Stimulated activated CD4-positive, alpha-beta T cell treated with anti-CD3 and anti-CD28 coated beads, TNF-alpha, amount 100 ng/mL, for 1 hour (primary cell): ENCODE measurements at places on chromosomes 11 and 22.

GRCh38 chr11:44565953-44566949 lies 788 bp downstream of the CD82 start:
- no peak for DNase-seq

GRCh38 chr11:61732705-61733104 lies 19.7 kb upstream of the MYRF start:
- DNase-seq, result no peak

DNA sequence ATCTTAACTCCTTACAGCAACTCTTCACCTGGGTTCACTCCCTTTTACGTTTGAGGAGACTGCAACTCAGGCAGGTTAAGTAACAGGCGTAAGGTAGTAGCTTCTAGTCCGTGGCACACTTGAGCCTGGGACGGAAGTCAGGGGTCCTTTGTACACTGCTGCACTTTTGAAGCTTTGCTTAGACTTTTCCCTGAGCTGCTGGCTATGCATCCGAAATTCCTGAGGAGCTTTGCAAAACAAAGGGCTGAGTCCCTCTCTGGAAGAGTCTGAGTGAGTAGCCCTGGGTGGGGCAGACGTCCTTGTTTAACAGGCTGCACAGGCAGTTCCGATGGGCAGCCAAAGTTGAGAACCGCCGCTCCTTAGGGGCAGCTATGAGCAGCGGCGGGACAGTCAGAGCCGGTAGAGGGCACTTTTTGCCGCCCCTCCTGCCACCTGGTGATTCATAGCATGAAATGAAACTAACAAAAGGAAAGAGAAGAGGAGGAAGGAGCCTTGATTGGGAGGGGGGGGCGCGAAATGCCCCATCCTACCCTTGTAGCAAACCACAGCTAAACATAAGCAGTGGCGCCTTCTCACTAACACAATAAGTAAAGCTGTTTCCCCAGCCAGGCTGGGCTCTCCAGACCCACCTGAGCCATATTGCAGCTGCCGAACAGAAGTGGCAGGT lies 1.4 kb downstream of the TMEM109 start:
- DNase-seq, result peak; percentile 26

DNA sequence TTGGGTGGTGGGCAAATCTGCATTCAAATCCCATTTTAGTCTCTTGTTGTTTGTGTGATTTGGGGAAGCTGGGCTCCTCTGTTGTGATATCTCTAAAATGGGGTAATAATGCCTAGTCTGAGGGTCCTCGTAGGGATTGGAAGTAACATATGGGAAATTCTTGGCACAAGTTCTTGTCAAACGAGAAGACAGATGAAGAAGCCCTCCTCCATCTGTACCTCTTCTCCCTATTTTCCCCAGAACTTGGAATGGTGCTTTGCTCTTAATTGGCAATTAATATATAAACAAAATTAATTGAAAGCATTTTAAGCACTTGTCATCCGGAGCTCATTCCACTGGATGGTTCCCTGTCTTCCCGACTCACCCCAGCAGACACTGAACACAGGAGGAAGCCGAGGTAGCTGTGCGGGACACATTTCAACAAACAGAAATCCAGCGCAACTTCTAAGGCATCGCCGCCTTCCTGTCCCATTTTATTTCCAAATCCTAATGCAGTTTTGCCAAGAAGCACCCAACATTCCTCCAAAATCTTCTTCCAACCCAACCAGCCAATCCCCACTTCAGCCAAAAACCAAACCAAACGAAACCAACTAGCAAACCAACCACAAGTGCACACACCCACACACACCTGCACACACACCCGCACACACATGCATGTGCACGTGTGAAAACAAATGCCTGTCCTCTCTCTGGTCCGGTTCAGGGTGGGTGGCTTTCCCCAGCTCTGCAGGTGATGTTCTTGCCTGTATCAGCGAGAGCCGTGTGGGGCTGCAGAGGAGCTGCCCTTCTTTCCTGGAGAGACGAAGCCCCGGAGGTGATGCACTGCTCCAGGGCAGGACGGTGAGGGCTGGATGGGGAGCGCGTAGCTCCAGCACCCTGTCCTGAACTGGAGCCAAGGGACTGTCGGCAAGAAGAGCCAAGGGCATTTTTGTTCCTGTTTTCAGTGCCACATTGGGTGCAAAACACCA lies 100.8 kb upstream of the B3GAT1 start:
- no peak for DNase-seq

- DNase-seq, result no peak
Measured at GRCh38 chr22:46064966-46065666, 85.2 kb upstream of the PPARA start.

DNA sequence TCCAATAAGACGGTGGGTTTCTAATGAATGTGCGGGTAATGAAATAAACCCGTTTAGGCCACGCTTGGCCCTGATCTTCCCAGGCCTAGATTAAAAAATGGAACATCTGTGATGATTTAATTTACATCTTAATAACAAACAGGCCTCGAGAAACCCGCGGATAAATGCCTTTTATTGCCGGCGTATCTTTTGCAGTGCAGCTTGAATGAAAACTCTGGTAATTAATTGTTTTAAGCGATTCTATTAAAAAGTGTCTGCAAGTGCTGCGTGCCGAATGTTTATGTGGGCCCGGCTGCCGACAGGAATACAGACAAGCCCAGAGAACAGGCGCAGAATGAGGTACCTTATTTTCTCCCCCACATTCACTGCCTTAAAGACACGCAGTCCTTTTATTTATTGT lies 420.7 kb downstream of the MN1 start:
- no peak for DNase-seq

- no peak for DNase-seq
Measured at GRCh38 chr11:100925935-100926334, 203.7 kb downstream of the PGR start.

DNA sequence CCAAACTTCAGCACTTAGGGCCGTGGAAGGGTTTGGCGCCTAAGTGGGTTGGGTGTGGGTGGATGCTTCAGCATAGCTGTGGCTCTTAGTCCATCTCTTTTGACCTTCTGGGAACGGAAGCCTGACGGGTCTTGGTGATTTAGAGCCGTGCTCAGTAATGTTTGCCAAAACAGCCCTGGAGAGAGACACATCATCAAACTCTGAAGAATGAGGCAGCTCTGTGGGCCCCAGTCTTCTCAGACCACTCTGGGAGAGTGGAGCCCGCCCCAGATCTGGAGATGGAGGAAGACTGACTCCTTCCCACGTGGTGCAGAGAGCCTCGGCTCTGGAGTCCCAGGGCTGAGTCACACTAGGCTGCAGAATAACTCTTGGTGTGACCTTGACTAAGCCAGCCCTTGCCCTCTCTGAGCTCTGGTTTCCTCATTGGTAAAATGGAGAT lies 168.9 kb downstream of the C11orf91 start:
- no peak for DNase-seq

GRCh38 chr22:29772170-29772641 lies 5.0 kb downstream of the UQCR10 start:
- DNase-seq, result no peak

DNA sequence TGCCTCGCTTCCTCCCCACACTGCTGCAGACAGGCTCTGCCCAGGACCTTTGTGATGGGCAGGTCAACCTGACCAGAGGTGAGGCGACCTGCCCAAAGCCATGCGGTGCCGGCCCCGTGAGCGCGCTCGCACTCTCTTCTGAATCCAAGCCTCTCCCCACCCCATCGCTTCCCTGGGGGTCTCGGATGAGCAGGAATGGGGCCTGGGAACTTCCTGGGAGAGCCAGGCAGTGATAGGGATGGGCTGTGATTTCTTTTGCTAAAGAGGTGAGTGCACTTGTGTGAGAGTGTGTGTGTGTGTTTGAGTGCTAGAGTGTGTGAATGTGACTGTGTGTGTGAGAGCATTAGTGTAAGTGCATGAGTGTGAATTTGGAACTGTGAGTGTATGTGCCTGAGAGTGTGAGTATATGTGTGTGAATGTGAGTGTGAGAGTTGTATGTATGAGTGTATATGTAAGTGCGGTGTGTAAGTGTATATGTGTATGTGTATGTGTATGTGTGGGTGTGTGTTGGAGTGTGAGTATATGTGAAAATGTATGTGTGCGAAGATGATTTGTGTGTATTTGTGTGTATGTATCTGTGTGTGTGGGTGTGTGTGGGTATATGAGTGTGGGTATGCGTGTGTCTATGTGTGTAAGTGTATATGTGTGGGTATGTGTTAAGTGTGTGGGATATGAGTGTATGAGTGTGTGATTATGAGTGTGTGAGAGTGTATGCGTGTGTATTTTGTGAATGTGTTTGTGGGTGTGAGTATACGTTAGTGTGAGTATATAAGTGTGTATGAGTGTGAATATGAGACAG lies 11.7 kb upstream of the LRRC10B start:
- no peak for DNase-seq

DNA sequence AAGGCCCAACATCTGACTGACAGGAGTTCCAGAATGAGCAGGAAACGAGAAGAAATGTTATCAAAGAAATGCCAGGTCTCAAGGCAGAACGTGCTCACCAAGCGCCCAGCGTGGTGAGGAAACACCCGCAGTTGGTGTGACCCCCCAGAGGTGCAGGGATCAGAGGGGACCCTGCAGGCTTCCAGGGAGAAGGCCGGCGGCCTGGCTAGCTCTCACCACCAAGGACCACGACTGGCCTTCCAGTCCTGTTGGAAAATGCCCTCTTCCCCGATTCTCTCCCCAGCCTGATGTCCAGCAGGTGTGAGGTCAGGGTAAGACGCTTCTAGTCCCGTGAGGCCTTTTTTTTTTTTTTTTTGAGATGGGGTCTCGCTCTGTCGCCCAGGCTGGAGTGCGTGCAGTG lies 189.1 kb downstream of the IGLL1 start:
- no peak for DNase-seq

DNA sequence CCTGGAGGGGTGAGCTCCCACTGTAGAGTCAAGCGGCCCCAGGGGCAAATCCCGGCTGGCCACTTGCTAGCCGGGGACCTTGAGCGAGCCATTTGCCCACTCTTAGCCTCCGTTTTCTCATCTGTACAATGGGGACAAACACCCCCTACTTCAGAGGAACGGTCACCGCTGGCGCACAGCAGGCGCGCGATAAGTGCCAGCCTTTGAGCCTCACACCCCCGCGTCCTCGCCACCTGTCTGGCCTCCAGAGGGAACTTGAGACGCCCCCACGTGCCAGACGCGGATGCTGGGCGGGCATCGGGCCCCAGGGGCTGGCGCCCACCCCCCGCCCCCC lies 72.6 kb upstream of the TCF20 start:
- DNase-seq, result no peak

GRCh38 chr11:107859459-107860239 lies 1.1 kb upstream of the SLC35F2 start:
- no peak for DNase-seq

DNA sequence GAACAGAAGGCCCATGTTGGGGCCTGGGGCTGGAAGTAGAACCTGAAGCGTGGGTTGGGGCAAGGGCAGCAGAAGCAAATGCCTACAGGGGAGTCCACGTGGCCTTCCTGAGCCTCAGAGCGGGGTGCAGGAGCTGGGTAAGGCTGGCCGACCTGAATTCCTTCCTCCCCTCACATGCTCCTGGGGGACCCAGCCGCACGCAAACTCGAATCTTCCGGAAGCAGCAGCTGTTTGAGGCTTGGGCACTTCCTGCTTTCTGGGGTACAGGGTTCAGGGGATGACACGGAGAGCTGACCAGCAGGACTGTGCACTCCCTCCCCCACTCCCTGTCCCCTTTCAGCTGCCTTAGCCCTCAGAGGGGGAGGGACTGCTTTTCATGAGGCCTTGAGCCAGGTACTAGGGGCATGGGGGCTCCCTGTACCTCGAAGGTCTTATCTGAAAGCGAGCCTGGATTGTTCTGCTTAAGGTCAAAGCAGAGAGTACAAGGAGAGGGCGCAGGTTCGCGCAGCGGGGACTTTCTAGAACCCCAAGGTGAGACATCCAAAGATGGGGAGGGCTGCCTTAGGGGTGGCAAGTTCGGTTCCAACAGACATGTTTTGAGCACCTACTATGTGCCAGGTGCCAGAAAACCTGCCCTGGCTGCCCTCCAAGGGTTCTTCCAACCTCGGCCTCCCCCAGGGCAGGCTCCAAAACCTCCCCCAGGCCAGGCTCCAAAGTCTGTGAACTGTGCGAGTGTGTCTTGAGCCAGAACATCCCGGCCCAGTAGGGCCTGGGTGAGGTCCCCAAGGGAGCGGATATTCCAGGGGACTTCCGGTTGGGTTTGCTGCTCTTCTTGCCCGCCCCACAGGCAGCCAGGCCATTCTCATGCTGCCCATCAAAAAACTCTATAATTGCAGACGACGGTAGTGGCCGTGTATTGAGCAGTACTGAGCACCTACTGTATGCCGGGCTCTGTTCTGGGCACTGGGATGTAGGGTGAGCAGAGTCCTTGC lies 1.7 kb downstream of the NCF4 start:
- DNase-seq, result no peak

DNA sequence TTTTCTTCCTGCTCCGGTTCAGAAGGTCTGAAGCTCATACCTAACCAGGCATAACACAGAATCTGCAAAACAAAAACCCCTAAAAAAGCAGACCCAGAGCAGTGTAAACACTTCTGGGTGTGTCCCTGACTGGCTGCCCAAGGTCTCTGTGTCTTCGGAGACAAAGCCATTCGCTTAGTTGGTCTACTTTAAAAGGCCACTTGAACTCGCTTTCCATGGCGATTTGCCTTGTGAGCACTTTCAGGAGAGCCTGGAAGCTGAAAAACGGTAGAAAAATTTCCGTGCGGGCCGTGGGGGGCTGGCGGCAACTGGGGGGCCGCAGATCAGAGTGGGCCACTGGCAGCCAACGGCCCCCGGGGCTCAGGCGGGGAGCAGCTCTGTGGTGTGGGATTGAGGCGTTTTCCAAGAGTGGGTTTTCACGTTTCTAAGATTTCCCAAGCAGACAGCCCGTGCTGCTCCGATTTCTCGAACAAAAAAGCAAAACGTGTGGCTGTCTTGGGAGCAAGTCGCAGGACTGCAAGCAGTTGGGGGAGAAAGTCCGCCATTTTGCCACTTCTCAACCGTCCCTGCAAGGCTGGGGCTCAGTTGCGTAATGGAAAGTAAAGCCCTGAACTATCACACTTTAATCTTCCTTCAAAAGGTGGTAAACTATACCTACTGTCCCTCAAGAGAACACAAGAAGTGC lies 661 bp upstream of the MALAT1 start:
- peak; percentile 33 for DNase-seq

- DNase-seq, result no peak
Measured at GRCh38 chr11:117834838-117835443, 10.4 kb upstream of the FXYD2 start.

GRCh38 chr11:47572715-47573255 lies 6.0 kb downstream of the KBTBD4 start:
- no peak for DNase-seq

GRCh38 chr11:124732230-124732629 lies 7.5 kb upstream of the NRGN start:
- DNase-seq, result no peak

GRCh38 chr11:88103337-88104206 lies 71.7 kb downstream of the RAB38 start:
- no peak for DNase-seq

GRCh38 chr22:19903031-19903430 lies 38.5 kb upstream of the COMT start:
- no peak for DNase-seq

GRCh38 chr11:71252269-71252769 lies at the start of gene SHANK2:
Gene SHANK2, minus strand, starts transcription at chr11:71252577. Its CDS starts 105,251 bp downstream, at chr11:71147326.
- no peak for DNase-seq

GRCh38 chr11:118051611-118052461 lies 25.0 kb upstream of the TMPRSS4 start:
- DNase-seq, result peak; percentile 48

GRCh38 chr11:70000228-70000627 lies 77.9 kb upstream of the ANO1 start:
- DNase-seq, result no peak
